ENCODE measurements at places on chromosomes 11 and 22.

GRCh38 chr11:118106789-118107335 is 20.1 kb upstream of the SMIM35 start:
- no peak for DNase-seq

- no peak for DNase-seq
Observed at GRCh38 chr22:27299181-27300085, 502.1 kb downstream of the MN1 start.

- DNase-seq: peak; percentile 21
Observed at GRCh38 chr11:107859459-107860239, 1.1 kb upstream of the SLC35F2 start.

DNA sequence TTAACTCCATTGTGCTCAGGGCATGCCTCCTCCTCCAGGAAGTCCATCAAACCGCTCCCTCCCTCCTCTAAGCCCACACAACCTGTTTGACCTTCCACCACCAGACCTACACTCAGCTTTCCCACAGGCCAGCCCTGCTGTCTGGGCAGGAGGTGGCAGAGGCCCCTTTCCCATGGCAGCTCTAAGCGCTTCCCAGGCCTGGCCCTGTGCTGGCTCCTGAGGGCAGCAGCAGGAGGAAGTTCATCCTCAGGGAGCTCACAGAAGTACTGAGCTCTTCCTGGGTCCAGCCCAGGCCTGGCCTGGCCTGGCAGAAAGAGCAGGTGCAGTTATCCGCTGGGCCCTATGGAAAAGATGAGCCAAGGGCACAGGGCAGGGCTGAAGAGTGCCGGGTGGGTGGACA is 31.4 kb downstream of the ARAP1 start:
- DNase-seq: no peak

DNA sequence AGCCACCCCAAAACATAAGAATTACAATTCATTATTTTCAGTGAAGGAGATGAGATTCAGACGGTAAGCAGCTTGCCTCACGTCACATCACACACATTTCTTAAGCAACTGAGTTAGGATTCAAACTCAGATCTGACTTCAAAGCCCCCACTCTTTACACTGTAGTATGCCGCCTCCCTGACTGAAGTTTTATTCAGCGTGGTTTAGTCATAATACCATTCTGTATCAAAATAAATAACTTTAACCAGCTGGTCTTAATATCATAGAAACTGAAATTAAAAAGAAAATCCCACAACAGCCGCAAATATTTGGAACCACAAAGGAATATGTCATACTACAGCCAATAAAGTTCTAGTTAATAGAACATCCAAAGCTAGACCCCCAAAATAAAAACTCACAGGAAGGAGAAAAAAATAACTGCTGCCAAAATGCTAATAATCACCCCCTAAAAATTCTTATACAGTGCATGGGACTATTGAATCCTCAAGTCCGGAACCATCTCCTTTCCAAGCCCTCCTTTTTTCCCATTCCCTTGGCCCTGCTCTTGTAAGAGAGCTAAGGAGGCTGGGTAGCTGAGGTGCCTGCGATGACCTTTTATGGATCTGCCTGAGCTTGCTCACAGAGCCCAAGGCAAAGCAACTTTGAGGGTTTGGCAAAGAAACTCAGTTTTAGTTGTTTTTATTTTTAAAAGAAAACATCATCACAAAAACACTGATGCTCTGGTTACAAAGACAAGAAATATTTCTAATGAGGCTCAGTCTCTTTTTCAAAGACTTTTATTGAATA is 334.5 kb downstream of the TTC28 start:
- DNase-seq: no peak

DNA sequence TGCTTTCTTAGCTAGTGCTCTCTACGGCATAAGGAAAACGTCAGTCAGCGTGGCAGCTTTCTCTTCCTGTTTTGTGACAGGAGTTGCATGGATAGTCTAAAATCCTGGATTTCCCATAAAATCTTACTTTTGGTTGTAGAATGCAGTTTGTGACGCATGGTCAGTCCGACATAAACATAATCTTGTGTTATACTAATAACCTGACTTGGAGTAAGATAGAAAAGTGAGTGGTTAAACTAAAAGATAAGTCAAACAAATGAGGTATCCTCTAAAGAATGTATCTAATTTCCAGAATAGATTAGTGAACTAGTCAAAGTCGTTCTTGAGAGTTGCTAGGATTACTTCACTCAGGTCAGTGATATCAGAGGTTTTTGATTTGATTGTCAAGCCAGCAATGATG is 157.6 kb downstream of the PGR start:
- no peak for DNase-seq

GRCh38 chr22:46661221-46661851 is 41.1 kb downstream of the GRAMD4 start:
- DNase-seq: peak; percentile 46

- no peak for DNase-seq
Observed at GRCh38 chr11:19789245-19789644, 76.6 kb downstream of the NAV2 start.

DNA sequence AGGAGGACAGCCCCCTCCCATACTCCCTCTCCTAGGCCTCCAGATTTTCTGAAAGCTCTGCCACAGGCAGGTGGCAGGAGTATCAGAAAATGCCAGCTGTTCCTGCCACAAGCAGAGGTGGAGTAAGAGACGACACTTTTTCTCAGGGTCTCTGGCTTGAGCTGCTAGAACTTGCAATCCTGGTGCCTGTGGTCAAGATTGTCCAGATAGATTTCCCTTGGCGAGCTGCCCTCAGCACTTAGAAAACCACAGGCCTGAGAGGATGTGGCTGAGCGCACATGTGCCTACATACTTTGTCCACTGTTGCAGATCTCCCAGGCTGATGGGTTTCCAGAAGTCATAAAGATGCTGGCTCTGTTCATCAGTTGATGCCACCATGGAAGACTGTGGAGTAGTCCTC is 65.7 kb upstream of the NAV2 start:
- DNase-seq: no peak

DNA sequence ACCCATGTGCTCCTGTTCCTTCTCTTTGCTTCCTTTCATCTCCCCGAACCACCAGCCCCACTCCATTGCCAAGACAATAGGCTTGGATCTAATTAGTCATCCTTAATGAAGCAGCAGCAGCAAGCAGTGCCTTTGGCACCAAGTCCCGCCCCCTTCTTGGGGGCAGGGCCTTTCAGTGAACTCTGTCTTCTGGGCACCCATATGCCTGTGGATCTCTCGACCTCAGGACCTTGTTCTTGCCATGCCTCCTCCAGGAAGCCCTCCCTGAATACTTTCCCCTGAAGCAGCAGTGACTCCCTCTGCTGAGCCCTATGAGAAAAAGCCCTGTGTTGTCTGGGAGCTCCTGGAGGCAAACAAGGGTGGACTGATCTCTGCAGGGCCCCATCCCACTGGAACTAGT is 32.1 kb downstream of the ARHGEF17 start:
- no peak for DNase-seq

GRCh38 chr11:1763336-1763795 is 361 bp downstream of the CTSD start:
- no peak for DNase-seq

DNA sequence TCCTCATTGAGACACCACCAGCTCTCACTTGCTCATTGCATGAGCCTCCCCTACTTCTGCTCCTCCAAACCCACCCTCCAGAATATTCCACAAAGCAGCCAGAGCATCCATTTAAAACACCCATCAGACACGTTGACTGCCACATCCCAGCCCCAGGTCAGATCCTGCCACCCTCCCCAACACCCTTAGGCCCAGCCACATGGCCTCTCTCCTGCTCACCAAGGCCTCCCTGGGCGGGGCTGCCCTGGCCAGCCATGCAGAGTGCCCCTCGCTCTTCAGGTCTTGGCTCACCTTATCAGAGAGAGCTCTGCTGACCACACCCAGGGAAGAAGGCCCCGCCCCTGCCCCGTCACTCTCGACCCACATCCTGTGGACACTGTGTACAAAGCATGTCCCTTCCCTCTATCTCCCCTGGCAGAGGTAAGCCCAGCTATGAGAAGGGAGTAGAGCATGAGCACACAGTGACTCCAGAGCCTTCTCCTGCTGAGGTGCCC is 106.8 kb downstream of the MICAL3 start:
- DNase-seq: no peak

GRCh38 chr22:30188911-30189310 is 57.6 kb downstream of the LIF start:
- no peak for DNase-seq

DNA sequence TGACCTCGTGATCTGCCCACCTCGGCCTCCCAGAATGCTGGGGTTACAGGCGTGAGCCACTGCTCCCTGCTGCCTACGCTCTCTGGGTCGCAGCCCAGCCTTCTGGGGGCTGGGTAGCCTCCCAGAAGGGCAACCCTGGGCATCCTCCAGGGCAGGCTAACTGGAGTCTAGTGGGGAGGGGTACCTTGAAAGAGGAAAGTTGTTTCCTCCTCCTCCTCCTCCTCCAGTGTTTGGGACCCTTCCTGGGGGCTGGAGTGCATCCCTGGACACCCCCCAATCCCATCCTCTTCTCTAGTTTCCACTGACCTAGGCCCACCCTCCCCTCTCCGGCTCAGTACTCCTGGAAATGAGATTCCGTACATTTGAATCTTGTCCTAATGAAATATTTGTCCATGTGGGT is 1.3 kb downstream of the PNPLA3 start:
- no peak for DNase-seq

DNA sequence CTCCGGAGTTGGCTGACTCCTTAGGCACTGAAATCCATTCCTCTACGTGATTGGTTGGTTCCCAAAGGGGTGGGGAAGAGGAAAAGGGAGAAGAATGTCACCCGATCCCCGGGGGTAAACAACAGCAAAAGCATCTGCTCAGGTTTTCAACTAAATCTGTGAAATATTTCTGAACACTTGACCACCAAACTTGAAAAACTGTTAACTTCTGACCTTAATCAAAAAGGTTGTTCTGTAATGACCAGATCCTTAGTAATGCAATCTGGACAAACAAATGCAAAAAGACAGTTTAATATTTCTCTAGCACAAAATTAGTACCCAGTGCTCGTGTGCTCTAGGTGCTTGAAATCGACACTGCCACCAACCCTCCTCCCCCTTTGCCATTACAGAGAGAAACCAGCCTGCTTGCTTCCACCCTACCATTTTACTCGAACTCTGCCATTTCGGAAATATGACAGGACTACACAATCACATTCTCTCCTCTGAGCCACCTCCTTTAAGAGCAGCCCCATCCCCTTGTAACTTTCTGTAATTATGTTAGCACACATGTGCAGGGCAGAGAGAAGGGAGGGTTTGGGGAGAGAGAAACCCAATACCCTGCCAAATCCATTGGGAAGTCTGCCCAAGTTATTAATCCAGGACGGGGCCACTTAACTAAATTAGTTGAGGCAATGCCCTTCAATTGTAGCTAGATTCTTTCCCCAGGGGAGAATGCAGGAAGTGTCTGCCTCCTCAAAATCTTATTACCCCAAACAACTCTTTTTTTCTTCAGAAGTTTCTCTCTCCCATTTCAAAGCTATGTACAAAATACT is 113.8 kb downstream of the RBFOX2 start:
- no peak for DNase-seq
